ENCODE measurements at places on chromosomes 2 and 18. TPM values are rescaled to one million over a fixed set of nuclear protein-coding genes. Genes with fewer than 3 reads are reported as not detected.

The SOX11 gene
- total RNA-seq, result not detected

The EML4 gene
- total RNA-seq, result 38.0 TPM

The UGT1A3 gene
- not detected for total RNA-seq

The TMEM200C gene
- total RNA-seq, result not detected

The DUSP11 gene
- total RNA-seq, result 40.1 TPM

The CTAGE1 gene
- total RNA-seq, result not detected

The PSME4 gene
- 91.1 TPM for total RNA-seq

The FBXO48 gene
- total RNA-seq, result 2.0 TPM

The MC4R gene
- total RNA-seq, result not detected

The PLEKHH2 gene
- 59.2 TPM for total RNA-seq

The MAL gene
- not detected for total RNA-seq

The SANBR gene
- total RNA-seq, result 12.6 TPM

The KIAA2012 gene
- total RNA-seq, result not detected

The DES gene
- total RNA-seq, result 6.0 TPM

The ITM2C gene
- 14.0 TPM for total RNA-seq

The UGT1A5 gene
- total RNA-seq, result not detected
